Breast epithelium (tissue), 4 donors: ENCODE measurements at places on chromosomes 4 and X. TPM values are rescaled to one million over a fixed set of nuclear protein-coding genes. Genes with fewer than 3 reads are reported as not detected.

Gene CCKAR
- not detected for total RNA-seq

Gene TASL
- total RNA-seq = 1.6 TPM

GRCh38 chr4:111652236-111652635, 493.0 kb upstream of the FAM241A start:
- no peaks in the 10 kb centered on the region for H3K27me3 ChIP-seq
- no peaks in the 10 kb centered on the region for H3K4me1 ChIP-seq
- H3K4me3 ChIP-seq = no peak overlapping the region
- no peaks in the 10 kb centered on the region for H3K36me3 ChIP-seq
- no peak for DNase-seq

Gene PAGE4
- not detected for total RNA-seq

Gene PCDH11X
- 4.8 TPM for total RNA-seq

Gene CDX4
- total RNA-seq = not detected

Gene PCDH19
- 1.6 TPM for total RNA-seq

DNA sequence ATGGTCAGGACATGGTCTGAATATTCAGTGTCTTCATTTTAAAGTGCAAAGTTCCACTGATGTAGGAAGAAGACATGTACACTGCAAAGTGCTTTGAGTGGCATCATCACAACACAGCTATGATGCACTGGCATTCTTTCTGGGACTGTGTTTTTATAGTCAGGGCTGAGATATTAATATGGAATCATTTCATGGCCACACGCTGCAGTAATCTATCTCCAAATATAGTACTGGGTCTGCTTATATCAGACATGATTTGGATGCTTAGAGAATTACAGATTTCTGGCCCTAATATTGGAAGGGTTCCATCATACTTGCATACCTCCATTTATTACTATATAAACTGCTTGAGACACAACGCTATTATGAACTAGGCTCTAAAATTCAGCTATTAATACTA, 1170.9 kb downstream of the NLGN4X start:
- H3K4me3 ChIP-seq = no peak overlapping the region
- no peaks in the 10 kb centered on the region for H3K36me3 ChIP-seq
- no peak overlapping the region for H3K27ac ChIP-seq
- H3K4me1 ChIP-seq = no peaks in the 10 kb centered on the region
- H3K27me3 ChIP-seq = no peaks in the 10 kb centered on the region
- no peak for DNase-seq

DNA sequence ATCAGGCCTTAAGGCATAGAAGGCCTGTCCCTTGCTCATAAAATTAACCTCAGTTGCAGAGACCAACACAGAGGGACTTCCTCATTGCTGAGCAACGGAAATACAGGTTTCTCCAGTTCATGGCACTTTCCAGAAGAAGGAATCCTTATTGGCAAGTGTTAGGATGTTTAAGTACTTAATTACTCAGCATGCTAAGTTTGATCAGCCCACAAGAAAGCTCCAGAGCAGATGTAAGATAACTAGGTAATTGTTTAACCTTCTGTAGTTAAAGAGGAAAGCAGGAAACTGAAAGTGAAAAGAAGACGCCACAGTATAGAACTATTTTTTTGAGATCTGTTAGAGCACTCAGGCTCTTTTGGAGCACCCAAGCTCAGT, 33.5 kb downstream of the SMS start:
- no peaks in the 10 kb centered on the region for H3K36me3 ChIP-seq

Gene SPANXA2
- not detected for total RNA-seq

GRCh38 chr4:80678413-80678812, 342.9 kb downstream of the CFAP299 start:
- H3K27ac ChIP-seq = no peak overlapping the region
- DNase-seq = no peak
- H3K36me3 ChIP-seq = no peaks in the 10 kb centered on the region
- H3K4me1 ChIP-seq = no peaks in the 10 kb centered on the region

Gene EREG
- 3.3 TPM for total RNA-seq

GRCh38 chrX:48306175-48306574, 50.3 kb downstream of the SSX3 start:
- no peak overlapping the region for H3K27ac ChIP-seq
- no peaks in the 10 kb centered on the region for H3K36me3 ChIP-seq
- DNase-seq = no peak
- H3K27me3 ChIP-seq = no peaks in the 10 kb centered on the region
- no peak overlapping the region for H3K4me3 ChIP-seq
- H3K4me1 ChIP-seq = no peaks in the 10 kb centered on the region

DNA sequence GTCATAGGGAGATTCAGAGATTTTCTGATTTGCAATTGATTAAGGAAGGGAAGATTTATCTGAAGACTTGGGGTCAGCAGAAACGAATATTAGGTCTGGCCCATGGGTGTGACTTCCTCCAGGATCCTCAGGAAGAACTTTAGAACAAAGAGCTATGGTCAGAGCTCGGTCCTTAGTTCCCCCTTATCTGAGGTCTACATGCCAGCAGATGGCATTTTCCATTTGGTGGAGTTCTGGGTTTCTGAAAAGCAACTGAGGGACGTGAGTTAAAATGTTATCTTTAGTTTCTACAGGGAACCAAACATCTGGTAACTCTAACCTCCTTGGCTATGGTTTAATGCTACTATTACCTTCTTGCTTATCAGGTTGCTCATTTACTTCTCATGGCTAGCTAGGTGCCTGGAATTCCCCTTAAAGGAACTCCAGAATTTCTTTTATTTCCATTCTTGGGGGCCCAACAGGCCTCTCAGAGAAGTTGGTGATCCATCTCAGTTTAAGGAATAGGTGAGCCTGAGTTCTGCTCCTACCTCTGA, 40.7 kb downstream of the KLF3 start:
- H3K36me3 ChIP-seq = no peaks in the 10 kb centered on the region
- no peaks in the 10 kb centered on the region for H3K27me3 ChIP-seq
- DNase-seq = no peak
- H3K27ac ChIP-seq = no peak overlapping the region
- H3K4me1 ChIP-seq = no peaks in the 10 kb centered on the region
- H3K4me3 ChIP-seq = no peak overlapping the region

Gene FHIP1A
- total RNA-seq = 50.2 TPM

- H3K27me3 ChIP-seq = no peaks in the 10 kb centered on the region
- H3K36me3 ChIP-seq = no peaks in the 10 kb centered on the region
- H3K4me3 ChIP-seq = no peak overlapping the region
- no peaks in the 10 kb centered on the region for H3K4me1 ChIP-seq
- no peak overlapping the region for H3K27ac ChIP-seq
- DNase-seq = no peak
Measured at GRCh38 chrX:107207089-107207488, 678 bp downstream of the DNAAF6 start.

DNA sequence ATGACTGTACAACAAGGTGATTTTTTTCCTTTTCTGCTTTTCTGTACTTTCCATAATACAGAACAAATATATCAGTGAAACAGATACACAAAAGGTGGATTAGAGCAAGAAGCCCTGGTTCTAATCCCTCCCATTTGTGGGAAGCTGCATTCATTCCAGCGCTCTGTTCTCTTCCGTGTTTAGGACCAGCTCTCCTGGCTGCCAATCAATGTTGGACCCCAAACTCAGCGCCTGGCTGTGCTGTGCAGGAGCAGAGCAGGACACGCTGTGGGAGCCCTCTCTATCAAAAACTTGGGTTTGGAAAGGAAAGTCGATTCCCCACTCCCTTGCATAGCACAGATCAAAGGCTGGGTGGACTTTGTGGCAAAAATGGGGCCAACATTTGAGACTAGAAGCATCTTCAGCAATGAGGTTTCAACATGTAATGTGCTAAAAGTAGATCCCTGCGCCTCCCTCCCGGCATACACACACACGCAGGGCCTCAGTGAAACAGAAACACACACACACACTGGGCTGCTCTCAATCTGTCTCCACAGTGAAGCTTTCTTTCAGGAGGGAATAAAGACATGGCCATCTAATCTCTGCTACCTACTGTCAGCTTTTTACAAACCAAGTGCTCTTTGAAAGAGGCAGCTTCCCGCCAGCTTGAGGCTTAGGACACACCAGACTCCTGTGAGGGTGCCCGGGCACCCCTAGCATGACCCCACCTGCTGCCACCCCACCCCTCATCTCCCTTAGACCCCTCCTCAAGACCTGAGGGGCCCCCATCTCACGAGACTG, 12.2 kb downstream of the WDR1 start:
- H3K27me3 ChIP-seq = no peaks in the 10 kb centered on the region
- no peaks in the 10 kb centered on the region for H3K36me3 ChIP-seq
- H3K4me1 ChIP-seq = peaks cover 31% of the 10 kb centered on the region

DNA sequence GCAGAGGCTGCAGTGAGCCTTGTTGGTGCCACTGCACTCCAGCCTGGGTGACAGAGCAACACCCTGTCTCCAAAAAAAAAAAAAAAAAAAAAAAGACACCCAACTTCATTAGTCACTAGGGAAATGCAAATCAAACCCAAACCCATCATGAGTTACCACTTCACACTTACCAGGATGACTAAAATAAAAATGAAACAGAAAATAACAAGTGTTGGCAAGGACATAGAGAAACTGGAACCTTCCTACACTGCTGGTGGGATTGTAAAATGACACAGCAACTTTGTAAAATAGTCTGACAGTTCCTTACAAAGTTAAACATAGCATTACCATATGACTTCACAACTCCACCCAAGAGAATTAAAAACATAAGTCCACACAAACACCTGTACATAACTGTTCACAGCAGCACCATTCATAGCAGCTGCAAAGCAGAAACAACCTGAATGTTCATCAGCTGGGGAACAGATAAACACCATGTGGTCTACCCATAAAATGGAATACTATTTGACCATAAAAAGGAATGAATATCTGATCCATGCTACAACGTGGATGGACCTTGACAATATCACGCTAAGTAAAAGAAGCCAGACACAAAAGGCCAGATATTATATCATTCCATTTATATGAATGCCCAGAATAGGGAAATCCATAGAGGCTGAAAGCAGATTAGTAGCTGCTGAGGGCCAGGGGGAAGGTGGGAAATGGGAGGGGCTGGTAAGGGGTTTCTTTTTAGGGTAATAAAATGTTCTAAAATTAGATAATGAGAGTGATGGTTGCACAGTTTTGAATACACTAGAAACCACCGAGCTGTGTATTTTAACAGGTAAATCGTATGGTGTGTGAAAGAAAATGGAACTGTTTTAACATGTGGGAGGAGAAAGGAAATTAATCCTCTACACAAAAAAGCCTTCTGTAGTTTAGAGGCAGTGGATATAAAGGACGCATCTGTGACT, 18.3 kb downstream of the CD99L2 start:
- H3K36me3 ChIP-seq = no peaks in the 10 kb centered on the region
- no peaks in the 10 kb centered on the region for H3K27me3 ChIP-seq
- H3K27ac ChIP-seq = no peak overlapping the region
- no peak overlapping the region for H3K4me3 ChIP-seq
- H3K4me1 ChIP-seq = no peaks in the 10 kb centered on the region
